Chondrocyte (in vitro differentiated cells): ENCODE measurements at places on chromosomes 3 and 15.

DNA sequence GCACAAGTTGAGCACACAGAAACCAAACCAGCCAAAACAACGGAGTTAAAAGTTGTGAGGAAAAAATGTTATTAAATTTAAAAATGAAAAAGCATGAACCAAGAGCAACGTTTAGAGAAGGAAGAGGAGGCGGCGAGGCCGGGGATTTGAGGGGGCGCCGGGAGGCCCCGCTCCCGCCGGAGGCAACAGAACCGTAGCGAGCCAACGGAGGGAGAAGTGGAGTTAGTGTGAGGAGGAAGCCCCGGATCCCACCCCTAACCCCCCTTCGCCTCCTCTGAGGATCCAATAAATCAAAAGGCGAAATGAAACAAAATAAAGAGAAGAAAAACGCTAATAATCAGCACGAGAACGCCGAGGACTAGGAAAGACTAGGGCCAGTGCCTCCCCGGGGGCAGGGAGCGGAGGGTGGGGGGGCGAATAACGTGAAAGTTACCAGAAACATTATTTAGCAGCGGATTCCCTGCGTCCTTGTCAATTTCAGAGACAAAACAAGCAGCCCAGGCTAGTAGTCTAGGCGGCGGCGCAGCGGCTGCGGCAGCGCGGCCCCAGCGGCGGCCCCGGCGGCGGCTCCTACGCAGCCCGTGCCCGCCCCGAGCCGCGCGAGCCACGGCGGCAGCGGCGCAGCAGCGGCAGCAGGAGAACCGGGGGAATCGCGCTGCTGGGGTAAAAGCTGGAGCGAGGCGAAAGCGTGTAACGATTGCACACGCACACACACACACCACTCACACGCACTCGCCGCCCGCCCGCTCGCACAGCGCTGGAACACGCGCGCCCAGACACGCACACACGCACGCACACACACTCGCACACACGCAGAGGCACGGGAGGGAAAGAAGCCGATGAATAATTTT is 1.7 kb downstream of the MEIS2 start:
- H3K27me3 ChIP-seq, result peaks cover 8% of the 10 kb centered on the region
- peak overlapping the region; percentile 99 for H3K4me3 ChIP-seq

DNA sequence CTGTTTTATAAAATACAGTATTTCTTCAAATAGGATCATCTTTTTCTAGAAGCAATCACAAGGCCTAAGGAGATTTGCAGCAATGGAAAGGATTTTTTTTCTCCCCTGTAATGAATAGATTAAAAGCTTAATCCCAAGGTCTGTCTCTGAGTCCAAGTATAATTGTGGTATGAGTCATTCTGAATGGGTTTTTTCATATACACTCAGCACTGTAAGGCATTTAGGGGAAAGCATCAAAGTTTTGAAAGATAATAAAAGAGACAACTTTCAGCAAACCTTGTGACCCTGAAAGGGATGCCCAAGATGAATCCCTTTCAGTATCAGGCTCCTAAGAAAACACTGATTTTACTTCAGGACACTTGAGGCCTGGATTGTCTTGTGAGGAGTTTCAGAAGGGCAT is 23.3 kb upstream of the LARS2 start:
- no peak overlapping the region for H3K4me3 ChIP-seq
- no peak overlapping the region for H3K27ac ChIP-seq
- no peak for DNase-seq
- peaks cover 3% of the 10 kb centered on the region for H3K27me3 ChIP-seq

DNA sequence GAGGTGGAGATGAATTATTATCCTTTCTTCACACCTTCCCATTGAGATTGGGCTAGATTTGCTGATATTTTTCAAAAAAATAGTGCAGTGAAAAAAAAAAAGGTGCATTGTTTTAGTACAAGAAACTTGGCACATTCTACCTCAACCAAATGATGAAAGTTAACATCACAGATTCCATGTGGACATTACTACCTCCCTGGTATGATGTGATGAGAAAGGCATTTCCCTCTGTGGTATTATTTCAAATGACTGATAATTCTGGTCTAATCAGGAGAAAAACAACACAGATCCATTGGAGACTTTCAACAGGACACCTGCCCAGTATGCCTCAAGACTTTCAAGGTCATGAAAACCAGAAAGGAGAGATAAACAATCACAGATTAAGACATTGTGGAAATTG is 313.4 kb downstream of the BCHE start:
- no peaks in the 10 kb centered on the region for H3K36me3 ChIP-seq
- H3K27me3 ChIP-seq, result peaks cover 4% of the 10 kb centered on the region
- H3K27ac ChIP-seq, result no peak overlapping the region
- DNase-seq, result no peak
- no peaks in the 10 kb centered on the region for H3K4me1 ChIP-seq

DNA sequence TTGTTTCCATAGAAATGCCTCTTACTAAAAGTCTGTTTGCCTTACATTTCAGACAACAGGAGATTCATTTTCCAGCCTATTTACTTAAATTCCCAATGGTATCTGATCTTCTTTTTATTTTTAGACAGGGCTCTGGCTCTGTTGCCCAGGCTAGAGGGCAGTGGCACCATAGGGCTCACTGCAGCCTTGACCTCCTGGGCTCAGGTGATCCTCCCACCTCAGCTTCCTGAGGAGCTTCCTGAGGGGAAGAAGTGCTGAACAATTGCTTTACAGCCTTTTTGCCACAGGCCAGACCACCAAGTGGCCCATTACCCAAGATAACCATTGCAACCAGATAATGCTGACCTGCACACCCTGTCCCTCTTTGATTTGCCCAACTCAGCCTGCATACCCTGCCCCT is 126.3 kb downstream of the PLCH1 start:
- DNase-seq, result no peak
- H3K4me1 ChIP-seq, result no peaks in the 10 kb centered on the region
- H3K27me3 ChIP-seq, result peaks cover 3% of the 10 kb centered on the region
- H3K4me3 ChIP-seq, result no peak overlapping the region
- peaks cover 2% of the 10 kb centered on the region for H3K36me3 ChIP-seq

- DNase-seq, result no peak
- no peak overlapping the region for H3K4me3 ChIP-seq
- H3K27ac ChIP-seq, result no peak overlapping the region
- no peaks in the 10 kb centered on the region for H3K4me1 ChIP-seq
Observed at GRCh38 chr15:88401251-88401995, 65.8 kb downstream of the MRPL46 start.

DNA sequence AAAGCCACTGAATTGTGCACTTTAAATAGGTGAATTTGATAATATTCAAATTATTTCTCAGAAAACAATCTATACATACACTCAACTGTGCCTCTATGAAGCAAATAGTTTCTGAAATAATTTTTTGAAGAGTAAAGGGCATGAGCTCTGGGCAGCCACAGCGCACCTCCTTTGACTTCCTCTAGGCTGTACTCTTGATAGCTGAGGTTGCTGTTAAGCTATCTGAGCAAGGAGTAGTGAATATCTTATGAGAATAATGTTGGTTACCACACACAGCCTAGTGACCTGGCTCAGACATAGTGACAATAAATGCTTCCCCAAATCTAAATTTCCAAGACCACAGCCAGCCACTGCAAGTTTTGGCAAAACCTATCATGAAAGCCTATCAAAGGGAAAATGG is 11.6 kb upstream of the SEC61A1 start:
- H3K27me3 ChIP-seq, result peaks cover 17% of the 10 kb centered on the region
- peaks cover under 1% of the 10 kb centered on the region for H3K4me1 ChIP-seq
- H3K4me3 ChIP-seq, result no peak overlapping the region
- H3K27ac ChIP-seq, result no peak overlapping the region
- H3K36me3 ChIP-seq, result peaks cover 2% of the 10 kb centered on the region

GRCh38 chr3:117114517-117115265 is 405.1 kb downstream of the TUSC7 start:
- no peak for DNase-seq
- no peaks in the 10 kb centered on the region for H3K36me3 ChIP-seq
- peak overlapping the region; percentile 34 for H3K27ac ChIP-seq
- no peak overlapping the region for H3K4me3 ChIP-seq

DNA sequence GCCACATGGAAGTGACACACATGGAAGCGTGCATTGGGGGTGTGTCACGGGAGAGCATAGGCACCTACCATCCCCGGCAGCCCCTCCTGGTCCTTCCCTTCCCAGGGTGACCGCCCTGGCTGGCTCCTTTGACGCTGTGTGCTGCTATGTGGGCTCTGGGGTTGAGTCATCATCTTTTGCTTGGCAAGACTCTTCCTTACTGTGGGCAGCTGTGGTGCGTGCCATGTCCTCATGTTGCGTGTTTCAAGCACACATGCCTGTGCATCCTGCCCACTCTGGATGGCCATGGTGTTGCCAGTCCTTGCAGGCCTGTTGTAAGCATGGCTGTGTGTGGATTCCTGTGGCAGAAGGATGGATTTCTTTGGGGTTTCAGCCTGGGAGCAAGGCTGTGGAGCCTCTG is 14.0 kb downstream of the PLXNA1 start:
- peak overlapping the region; percentile 59 for H3K27ac ChIP-seq
- H3K4me3 ChIP-seq, result no peak overlapping the region
- H3K4me1 ChIP-seq, result peaks cover 44% of the 10 kb centered on the region
- no peak for DNase-seq
- H3K36me3 ChIP-seq, result peaks cover 1% of the 10 kb centered on the region

DNA sequence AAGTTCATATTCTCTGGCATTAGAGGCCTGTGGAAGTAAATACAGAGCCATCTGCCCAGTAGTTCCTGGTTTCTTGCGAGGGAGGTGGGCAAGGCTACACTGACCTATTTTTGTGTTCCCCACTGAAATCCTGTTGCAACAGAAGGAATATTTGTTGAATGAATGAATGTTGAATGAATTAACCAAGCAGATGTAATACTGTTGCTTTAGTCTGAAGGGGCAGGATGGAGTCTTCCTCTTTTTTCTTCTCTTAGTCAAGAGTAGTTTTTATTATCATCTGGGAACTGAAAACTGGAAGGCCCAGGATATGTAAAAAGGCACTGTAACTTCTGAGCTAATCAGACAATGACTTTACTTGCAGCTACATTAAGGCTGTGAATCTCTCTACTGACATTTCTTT is 17.1 kb downstream of the BLOC1S6 start:
- H3K36me3 ChIP-seq, result peaks cover 10% of the 10 kb centered on the region
- DNase-seq, result no peak
- H3K27me3 ChIP-seq, result no peaks in the 10 kb centered on the region
- H3K4me1 ChIP-seq, result peaks cover 4% of the 10 kb centered on the region
- peak overlapping the region; percentile 46 for H3K27ac ChIP-seq
- H3K4me3 ChIP-seq, result no peak overlapping the region

DNA sequence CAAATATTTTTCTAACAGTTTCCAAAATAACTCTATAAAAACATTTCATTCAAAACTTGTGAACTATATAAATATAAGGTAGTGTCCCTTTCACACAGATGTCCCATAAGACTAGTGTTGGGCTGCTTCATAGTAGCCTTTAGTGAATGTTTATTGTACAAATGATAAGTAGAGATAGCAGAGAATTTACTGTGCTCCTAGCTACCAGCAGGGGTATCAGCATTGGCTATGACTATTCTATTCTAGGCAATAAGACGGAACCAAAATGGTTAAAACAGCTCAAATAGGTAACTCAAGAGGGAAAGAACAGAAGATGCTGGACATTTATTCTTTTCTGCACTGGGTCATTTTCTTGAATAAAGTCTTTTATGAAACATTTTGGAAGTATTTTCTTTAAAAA is 22.6 kb downstream of the SERPINI2 start:
- no peaks in the 10 kb centered on the region for H3K36me3 ChIP-seq
- H3K4me3 ChIP-seq, result no peak overlapping the region
- H3K27me3 ChIP-seq, result peaks cover 4% of the 10 kb centered on the region

DNA sequence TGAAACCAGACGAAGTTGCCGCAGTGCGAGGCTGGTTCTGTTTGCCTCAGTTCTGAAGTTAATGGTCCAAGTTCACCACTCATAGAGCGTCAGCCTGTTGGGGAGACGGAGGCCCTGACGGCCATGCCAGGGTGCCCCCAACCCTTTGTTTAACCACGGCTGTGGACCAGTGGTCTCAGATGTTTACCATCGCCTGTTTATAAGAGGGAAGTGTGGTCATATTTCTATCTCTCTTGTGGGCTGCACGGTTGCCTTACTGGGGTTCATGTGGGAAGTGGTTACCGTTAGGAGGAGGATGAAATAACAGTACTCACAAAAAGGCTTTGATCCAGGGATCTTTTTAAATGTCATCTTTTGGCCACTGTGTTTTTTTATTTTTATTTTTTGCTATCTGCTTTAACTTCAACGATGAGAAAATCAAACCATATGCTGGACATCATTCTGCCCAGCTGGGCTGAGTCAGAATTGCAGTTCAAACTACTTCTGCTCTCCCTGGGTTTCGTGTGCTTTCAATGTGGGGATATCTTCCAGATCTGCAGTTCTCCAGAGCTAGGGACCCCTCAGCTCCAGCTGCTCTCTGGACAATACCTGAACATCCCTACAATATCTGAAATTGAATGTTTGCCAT is 17.8 kb downstream of the SMAD3 start:
- no peak overlapping the region for H3K27ac ChIP-seq
- no peak for DNase-seq
- peaks cover 80% of the 10 kb centered on the region for H3K4me1 ChIP-seq
- H3K27me3 ChIP-seq, result no peaks in the 10 kb centered on the region

DNA sequence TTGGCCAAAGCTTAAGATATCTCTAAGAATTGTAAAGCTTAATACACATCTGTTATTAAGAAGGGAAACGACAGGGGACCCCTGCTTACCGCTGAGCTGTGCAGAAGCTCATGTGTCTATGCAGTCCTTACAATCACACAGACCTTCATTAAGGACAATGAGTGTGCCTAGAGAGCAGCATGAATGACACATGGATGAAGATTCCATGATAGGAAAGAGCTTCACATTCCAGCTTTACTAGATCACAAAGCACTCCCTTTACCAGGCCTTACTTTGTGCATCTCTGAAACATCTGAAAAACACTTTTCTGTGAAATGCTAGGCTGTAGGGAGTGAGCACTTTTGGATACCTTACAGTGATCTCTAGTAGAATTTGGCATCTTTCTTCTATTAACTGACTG is 32.0 kb downstream of the RNF168 start:
- H3K36me3 ChIP-seq, result peaks cover 19% of the 10 kb centered on the region
- no peak overlapping the region for H3K4me3 ChIP-seq
- no peaks in the 10 kb centered on the region for H3K4me1 ChIP-seq
- no peak overlapping the region for H3K27ac ChIP-seq
- H3K27me3 ChIP-seq, result no peaks in the 10 kb centered on the region
- DNase-seq, result no peak

DNA sequence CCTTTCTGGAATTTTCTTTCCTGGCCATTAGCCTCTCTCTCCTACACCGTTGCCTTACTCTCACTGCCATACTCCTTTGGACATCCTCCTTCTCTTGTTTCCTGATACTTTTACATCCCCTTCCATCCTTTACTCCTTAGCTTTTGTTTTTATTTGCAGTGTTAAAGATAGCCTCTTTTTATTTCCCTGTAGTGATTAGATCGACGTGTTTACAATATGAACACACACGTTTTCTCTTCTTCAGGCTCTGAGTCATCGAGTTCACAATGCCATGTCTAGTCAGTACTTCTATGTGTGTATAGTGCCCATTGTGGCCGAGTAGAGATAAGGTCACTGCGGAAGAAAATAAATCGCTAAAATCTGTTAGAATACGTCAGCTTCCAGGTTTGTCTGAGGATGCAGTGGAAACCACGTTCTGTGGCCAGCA is 208.5 kb downstream of the LPP start:
- no peak overlapping the region for H3K4me3 ChIP-seq
- no peak for DNase-seq
